A549 treated with dexamethasone at 1 μM for 4 hours (cell line): ENCODE measurements at places on chromosomes 5 and 9. TPM values are rescaled to one million over a fixed set of nuclear protein-coding genes. Genes with fewer than 3 reads are reported as not detected.

The TLX3 gene
- total RNA-seq = not detected in 5 replicates

The SLC25A51 gene
- total RNA-seq = 19.8 to 25.5 TPM (median 23.9 TPM) in 5 replicates

The SPINK4 gene
- total RNA-seq = not detected in 5 replicates

The PHYHD1 gene
- total RNA-seq = 0.08 to 0.42 TPM (median 0.38 TPM) in 5 replicates

The AGXT2 gene
- not detected in 5 replicates for total RNA-seq

The PDCD1LG2 gene
- total RNA-seq = 0.08 to 0.25 TPM (median 0.18 TPM) in 5 replicates

The LECT2 gene
- total RNA-seq = not detected in 5 replicates

The MSX2 gene
- total RNA-seq = 3.2 to 3.6 TPM (median 3.6 TPM) in 5 replicates

The CSNK1A1 gene
- 140 to 177 TPM (median 171 TPM) in 5 replicates for total RNA-seq

The RALGDS gene
- 19.5 to 31.4 TPM (median 27.6 TPM) in 5 replicates for total RNA-seq

The OR13C2 gene
- not detected in 5 replicates for total RNA-seq

The ACSL6 gene
- total RNA-seq = 0.08 to 0.60 TPM (median 0.15 TPM) in 5 replicates
